ENCODE measurements at places on chromosomes 2 and 18.

DNA sequence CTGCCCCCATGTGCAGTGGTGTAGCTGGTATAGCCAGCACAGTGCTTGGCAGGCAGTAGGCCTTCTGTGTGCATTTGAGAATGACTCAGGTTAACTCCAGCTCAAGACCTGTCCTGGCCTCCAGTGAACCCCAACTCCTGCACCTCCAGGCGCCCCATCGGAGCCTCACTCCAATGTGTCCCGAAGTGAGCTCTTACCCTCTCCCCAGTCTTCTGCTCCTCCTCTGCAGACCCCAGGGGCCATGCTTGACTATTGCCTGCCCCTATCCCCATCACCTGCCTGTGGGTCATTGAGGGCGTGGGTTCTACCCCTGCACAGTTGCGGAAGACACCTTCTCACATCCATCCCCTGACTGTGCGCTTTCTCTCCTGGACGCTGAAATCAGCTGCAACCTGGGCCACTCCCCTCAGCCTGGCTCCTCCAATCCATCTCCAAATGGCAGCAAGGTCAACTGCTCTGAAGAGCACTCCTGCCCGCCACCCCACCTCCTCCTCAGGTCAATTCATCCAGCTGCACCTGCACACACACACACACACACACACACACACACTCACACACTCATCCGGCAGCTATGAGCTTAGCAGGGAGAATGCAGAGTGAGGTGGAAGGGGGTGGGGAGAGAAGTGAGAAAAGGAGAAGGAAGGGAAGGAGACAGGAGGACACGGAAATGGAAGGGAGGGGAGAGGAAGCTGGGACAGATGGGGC, 130.3 kb upstream of the GLI2 start:
- DNase-seq: no peak

GRCh38 chr2:96175951-96176350, 30.7 kb upstream of the DUSP2 start:
- no peak for DNase-seq

DNA sequence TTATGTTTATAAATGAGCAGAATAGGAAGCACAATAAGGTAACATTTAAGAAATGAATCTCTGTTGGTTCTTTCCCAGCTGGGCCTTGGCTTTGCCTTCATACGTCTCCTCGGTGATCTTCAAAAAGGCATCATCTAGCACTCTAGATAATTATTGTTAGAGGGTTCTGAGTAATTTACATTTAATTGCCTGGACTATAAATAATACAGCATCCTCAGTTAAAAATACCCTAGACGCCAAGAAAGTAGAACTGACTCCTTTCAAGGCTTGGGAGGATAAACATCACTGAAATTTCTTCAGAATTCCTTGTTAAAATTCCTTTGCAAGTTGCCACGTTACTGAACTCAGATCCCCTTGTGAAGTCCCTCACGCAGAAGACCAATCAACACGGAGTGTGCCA, 199.7 kb upstream of the BOD1L2 start:
- DNase-seq: no peak

GRCh38 chr18:8097927-8098326, 511.3 kb upstream of the RAB12 start:
- no peak for DNase-seq

GRCh38 chr2:99833586-99834201, 308.7 kb downstream of the AFF3 start:
- DNase-seq: no peak

GRCh38 chr2:118443596-118443995, 355.3 kb downstream of the INSIG2 start:
- no peak for DNase-seq

- DNase-seq: no peak
Measured at GRCh38 chr2:144430722-144431391, 89.1 kb downstream of the ZEB2 start.

DNA sequence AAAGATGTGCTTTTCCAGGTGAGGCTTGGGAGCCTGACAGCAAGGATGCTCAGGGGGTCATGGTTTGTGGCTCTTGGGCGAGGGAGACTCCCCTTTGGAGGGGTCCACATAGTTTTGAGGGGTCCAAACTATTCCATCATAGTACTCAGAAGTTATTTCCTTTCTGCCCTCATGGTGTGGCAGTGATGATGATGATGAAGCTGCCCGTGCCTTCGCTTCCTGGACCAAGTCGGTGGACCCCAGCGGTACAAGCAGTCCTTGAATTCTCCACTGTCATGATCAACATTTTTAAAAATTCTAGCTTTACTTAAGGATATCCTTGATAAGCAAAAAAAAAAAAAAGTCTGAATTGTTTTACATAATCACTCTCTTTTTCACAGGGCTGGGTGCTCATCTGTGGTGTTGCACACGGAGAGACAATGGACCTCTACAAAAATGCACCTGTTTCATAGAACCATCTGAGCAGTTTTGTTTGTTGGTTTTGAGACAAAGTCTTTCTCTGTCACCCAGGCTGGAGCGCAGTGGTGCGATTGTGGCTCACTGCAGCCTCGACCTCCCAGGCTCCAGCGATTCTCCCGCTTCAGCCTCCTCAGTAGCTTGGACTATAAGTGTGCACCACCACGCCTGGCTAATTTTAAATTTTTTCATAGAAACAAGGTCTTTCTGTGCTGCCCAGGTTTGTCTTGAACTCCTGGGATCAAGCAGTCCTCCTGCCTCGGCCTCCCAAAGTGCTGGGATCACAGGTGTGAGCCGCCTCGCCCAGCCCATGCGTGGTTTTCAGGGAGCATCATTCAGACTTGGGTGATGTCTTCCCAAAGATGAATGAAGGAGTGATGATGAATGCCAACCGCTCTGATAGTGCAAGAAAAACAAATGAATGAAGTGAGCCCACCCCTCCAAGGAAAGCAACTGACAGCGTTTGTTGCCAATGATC, 271.4 kb upstream of the HDAC4 start:
- no peak for DNase-seq

DNA sequence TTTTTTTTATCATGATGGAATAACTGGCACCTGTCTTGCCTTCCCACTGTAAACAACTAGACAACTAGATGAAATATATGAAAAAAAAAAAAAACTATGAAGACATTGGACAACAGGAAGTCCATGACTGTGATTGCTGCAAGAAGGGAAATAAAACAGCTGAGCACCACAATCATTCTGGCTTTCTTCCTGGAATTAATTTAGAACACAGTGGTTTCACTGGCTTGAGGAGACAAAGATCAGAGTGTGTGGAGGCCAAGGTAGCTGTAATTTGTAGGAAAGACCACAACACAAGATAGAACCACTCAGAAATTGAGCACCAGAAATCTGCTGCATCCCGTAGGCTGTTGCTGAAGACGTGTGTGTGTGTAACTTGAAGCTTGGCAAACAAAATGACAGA, 121.1 kb upstream of the PID1 start:
- DNase-seq: no peak

DNA sequence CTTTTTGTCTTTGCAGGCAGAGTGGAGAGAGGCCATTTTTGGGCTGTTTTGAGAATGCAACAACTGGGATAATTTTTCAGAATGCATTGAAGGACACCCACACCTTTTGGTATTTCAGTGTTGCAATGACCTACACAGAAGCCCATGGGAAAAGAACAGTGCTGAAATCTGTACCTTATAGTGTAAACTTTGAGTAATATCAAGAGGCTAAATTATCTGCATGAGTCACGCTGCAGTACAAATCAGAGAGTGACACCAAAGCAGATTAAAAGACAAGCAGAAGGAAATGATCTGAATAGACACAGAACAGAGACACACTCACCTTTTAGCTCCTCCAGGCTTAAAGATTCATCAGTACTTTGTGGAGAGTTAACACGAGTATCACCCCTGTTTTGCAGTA, 265.3 kb downstream of the PAX3 start:
- no peak for DNase-seq

DNA sequence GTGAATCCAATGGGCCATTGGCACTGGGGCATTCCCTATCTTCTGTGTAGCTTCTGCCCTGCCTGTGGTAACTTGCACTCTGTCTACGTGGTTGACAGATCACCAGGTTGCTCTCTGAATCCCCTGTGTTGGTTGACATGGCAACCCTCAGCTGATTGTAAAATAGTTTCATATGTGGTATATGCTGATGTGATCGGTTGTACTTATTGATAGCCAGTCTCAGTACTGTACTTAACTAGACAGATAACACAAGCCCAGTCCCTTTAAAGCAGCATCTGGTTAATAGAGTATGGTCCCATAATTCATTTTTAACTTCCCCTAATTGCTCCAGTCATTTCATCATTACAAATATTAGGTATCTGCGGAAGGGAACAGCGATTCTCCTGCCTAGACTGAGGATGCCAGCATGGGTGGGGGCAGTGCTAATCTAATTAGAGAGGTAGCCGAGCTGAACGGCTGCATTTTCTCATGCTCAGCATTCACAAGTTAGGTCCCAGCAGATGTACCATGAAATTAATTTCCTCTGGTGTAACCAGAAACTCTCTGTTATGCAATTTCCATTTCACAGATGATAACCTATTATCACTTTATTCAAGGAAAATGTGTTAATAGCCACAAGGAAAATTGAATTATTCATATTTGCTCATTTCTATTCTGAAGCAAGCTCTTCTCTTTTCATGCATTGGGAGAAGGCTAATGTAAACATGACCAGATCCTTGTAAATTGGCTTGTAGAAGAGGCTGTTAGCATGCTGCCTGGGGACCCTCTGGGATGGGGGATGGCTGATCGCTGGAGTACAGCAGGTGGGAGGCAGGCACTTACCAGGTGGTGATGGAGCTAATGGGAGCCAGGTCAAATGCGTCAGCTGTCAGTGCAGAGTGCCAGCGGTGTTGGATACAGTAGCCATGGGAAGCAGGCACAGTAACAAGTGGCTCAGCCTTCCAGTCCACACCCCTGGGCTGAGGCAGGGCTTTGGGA, 608.3 kb downstream of the GALR1 start:
- no peak for DNase-seq

- no peak for DNase-seq
Measured at GRCh38 chr2:96262306-96262705, 3.5 kb downstream of the TMEM127 start.

DNA sequence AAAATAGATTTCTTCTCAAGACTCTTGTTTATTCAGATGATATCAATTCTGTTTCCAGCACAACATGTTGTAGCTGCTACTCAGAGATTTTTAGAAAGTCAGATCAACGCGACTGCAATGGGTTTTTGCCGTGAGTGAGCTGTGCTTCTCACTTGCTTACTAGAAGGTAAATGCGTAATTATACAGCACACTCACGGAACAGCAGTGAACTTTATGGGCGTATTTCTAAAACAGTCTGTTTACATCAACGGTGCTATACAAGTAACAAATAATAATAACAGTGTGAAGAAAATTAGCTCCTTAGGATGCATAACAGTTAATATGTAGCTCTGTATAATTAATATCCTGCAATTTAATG, 533.6 kb downstream of the RNF144A start:
- no peak for DNase-seq

DNA sequence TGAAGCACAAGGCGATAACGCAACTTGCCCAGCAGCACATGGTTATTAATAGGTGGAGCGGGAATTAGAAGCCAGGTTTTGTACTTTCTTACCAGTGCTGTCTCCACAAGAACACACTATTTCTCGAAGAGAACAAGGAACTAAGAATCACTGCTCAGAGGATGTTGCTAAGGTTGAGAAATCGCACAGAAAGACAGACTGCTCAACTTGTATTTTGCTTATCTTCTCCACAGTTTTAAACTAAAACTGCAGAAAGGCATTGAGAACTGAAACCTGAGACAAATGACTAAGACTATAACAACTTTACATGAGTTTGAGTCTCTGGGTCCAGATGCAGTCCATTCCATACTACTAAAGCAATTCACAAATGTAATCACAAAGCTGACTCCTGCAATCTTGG, 6.2 kb downstream of the PRKD3 start:
- DNase-seq: no peak

DNA sequence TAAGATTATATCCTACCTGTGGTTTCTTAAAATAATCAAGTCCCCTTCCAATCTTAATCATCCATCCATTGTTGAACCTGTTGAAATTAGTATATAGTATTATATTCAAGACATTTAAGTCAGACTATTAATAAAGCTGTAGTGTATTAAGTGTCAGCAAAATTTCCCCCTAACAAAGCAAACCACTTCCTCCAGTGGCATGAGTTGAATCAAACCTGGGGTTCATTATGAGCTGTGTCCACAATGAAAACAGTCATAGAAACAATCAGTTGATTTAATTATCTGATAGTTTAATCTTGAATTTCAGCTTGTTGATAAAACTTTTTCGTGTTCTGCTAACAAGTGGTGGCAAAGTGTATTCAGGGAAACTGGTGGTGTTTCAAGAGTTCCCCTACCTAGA, 11.3 kb downstream of the MITD1 start:
- DNase-seq: no peak

- no peak for DNase-seq
Measured at GRCh38 chr18:31399306-31400032, 22.9 kb downstream of the DSG4 start.

DNA sequence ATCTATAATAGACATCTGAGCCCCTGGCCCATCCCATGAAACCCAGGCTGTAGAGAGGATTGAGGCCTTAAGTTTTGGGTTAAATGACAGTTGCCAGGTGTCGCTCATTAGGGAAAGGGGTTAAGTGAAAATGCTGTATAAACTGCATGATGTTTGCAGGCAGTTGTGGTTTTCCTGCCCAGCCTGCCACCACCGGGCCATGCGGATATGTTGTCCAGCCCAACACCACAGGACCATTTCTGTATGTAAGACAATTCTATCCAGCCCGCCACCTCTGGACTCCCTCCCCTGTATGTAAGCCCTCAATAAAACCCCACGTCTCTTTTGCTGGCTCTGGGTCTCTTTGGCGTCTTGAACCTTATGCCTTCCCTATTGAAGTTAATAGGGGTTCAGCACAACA, 110.7 kb downstream of the XRCC5 start:
- DNase-seq: no peak

- no peak for DNase-seq
Measured at GRCh38 chr2:171669121-171669520, 18.1 kb upstream of the DYNC1I2 start.

- DNase-seq: no peak
Measured at GRCh38 chr2:233901884-233902283, 15.3 kb upstream of the TRPM8 start.
